ENCODE measurements at places on chromosomes 1 and 21. TPM values are rescaled to one million over a fixed set of nuclear protein-coding genes. Genes with fewer than 3 reads are reported as not detected.

DNA sequence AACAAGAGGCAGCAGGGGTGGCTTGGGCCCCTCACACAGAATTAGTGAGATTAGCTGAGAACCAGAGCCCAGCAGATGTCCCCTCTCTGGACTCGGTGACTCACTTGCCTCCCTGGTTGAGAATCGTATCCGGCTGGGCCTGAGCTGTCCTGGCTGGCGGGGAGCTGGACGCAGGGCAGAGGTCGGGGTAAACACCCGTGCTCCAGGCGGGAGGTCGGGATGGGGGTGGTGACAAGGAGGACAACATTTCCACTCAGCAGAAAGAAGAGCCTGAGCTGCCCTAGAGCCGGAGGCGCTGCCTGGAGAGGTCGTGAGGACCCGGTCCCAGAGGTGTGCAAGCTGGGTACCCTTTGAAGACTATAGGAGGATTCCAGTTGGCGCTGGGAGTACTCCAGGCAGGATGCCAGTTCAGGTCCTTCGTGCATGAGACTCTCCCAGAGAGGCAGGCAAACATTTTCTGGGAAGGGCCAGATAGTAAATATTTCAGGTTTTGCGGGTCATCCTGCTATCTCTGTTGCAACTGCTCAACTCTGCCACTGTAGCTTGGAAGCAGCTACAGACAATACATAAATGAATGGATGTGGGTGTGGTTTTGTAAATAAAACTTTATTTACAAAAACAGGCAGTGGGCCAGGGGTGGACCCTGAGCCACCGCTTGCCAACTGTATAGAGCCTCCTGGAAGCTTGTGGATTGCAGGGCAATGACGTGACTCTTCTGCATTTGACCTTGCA is 116.8 kb upstream of the WNT4 start:
- no peak for DNase-seq

DNA sequence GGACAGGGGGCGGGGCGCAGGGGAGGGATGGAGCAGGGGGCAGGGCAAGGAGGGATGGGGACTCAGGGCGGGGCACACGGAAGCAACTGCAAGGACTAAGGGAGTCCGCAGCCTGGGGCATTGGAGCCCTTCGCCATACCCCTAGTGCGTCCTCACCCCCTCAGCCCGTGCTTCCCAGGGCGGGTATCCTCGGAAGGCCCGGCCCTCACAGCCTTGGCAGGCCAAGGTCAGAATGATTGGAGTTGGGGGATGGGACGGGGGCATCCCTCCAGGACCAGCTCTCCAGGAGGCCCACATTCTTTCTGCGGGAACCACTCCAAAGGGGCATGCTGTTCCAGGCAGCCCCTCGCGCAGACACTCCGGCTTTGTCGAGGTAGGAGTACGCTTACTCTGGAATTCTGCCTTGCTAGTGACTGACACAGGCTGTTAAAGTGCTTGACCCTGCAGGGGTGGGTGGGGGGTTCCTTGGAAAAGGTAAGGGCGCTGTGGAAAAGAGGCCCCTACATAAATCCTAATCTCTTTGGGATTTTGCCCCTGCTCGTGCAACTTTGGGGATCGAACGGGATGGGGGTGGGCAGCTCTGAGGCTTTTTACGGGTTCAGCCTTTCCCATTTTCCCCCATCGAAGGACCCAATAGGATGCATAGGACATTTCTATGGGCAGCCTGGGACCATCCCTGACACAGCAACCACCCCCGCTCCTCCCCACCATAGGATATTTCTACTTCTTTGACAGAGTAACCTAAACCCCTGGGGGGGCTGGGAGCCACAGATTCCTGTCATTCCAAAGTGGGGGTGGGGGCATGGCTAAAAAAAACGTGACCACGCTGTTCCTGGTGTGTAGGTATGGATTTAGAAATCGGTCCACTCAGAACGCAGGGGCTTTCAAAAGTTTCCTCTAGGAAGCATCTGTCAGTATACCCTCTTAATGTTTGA is 738 bp upstream of the TRIM11 start:
- DNase-seq = no peak

- no peak for DNase-seq
Measured at GRCh38 chr1:119771770-119772169, 3.1 kb upstream of the HMGCS2 start.

GRCh38 chr1:231679109-231679508 is 52.5 kb downstream of the DISC1 start:
- DNase-seq = no peak

DNA sequence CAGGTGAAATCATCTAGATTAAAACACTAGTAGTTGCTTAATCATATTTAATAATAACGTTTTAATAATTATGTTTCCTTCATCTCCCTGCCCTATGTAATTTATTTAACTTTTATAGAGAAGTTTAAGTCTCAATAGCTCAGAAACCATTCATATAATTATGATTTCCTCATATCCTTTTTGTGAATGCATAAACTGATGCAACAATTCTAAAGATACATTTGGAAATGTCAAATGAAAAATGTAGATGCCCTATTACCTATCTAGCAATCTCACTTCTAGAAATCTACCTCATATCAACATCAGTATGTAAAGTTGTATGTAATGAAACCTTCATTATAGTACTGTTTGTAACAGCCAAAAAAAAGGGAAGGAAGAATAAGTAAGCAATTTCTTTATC is 10.5 kb downstream of the DRAM2 start:
- no peak for DNase-seq

- no peak for DNase-seq
Measured at GRCh38 chr1:190022709-190023108, 455.0 kb downstream of the BRINP3 start.

GRCh38 chr21:40658311-40658710 is 188.6 kb downstream of the DSCAM start:
- no peak for DNase-seq

- DNase-seq = no peak
Measured at GRCh38 chr1:29583727-29584126, 347.4 kb downstream of the PTPRU start.

DNA sequence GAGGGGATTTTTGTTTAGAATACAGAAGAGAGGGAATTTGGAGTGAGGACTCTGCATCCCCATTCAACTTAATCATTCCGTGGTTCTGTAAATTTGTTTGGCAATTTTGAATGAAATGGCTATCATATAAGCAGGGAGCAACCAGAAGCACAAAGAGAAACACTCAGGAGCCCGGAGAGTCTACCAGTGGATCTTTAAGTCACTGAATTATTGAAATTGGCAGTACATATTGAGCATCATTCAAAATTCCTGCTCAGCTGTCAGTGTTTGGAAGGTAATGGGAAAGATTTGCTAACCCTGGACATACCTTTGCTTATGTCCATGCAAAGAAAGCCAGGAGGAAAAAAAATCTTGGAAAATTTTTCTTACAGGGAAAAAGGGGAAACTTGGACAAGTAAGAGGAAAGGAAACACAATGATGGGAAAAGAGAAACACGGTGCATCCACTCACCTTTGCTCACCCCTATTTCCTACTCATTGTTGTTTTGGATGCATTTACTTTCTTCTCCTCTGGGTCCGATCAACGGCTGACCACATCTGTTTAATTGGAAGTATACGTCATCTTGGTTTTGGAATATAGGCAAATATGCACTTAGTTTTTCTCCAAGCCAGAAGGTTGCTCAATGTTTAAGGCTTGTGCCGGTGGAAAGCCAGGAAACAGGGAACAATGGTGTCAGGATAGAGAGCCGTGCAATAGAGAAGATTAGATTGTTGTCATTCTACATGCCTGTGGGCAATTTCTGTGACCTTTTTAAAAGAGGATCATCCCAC is 243.0 kb upstream of the LYPLAL1 start:
- peak; percentile 97 for DNase-seq

GRCh38 chr1:107430540-107431228 is 289.8 kb downstream of the NTNG1 start:
- peak; percentile 56 for DNase-seq

DNA sequence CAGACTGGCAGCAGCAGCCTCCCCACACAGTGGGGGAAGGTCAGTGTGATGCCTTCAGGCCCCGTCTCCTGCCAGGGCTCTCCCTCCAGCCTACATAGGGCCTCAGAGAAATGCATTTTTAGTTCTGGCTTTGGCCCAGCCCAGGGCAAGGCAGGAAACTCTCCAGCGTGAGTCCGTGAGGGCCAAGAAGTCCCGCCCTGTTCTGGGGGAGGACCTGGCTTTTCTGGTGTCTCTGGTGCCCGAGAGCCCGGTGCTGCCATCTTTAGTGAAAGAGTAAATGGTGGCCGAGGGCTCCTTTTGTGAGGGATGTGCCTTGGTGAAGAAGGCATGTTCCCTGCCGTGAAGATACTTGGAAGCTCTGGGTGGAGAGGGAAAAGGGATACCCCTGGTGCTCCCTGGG is 14.8 kb upstream of the DIP2A start:
- no peak for DNase-seq

DNA sequence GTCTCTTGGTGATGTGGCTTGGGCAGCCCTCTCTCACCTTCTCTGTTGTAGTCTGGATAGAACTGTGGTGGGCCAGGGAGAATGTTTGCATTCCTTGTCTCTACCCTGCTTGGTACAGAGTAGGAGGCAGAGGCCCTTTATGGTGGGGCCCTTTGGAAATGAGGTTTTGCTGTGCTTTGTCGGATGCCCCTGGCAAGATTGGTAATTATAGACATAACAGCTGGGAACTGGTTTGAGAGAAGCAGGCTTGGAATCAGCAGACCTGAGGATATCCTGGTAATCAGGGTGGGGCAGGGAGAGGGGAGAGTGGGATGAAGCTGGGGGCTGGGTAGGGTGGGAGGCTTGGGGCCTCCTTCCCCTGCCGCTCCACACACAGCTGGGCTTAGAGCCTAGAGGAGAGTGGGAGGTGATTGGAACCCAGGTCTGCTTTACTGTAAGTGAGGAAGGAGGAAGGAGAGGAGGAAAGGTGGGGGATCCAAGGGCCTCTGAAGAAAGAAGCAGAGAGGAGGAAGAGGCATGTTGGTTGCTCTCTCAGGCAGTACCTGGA is 5.0 kb downstream of the VANGL2 start:
- no peak for DNase-seq

DNA sequence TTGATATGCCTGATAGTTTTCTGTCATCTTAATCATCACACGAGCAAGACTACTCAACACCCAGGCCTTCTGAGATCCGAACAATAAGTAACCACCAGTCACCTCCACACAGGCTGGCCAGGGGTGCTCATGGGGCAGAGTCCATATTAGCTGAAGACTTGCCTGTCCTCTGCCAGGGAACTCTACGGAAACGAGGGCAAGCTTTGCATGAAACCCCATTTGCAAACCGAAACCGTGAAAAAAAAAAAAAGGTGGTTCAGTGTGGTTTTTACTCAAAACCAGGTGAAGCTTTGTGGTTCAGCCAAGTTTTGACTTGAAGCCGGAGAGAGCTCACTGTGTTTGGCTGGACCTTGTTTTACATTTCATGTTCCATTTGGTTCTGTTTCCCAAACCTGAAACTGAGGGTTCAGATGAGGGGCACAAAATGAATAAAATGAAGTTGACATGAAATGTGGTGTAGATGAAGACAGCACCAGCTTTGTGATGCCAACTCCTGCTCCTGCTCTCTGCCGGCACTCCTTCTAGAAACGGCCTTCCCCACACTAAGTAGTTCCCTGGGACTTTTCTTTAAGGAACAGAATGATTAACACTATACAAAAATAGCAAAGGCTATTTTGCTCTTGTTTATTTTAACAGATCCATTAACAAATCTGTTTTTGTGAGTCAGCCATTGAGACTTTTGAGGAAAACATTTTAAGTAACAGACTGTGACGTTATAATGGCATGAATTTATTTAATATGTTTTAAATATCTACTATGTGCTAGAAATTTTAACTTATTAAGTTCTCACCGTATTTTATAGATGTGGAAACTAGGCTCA is 74.7 kb downstream of the RUNX1 start:
- DNase-seq = no peak

DNA sequence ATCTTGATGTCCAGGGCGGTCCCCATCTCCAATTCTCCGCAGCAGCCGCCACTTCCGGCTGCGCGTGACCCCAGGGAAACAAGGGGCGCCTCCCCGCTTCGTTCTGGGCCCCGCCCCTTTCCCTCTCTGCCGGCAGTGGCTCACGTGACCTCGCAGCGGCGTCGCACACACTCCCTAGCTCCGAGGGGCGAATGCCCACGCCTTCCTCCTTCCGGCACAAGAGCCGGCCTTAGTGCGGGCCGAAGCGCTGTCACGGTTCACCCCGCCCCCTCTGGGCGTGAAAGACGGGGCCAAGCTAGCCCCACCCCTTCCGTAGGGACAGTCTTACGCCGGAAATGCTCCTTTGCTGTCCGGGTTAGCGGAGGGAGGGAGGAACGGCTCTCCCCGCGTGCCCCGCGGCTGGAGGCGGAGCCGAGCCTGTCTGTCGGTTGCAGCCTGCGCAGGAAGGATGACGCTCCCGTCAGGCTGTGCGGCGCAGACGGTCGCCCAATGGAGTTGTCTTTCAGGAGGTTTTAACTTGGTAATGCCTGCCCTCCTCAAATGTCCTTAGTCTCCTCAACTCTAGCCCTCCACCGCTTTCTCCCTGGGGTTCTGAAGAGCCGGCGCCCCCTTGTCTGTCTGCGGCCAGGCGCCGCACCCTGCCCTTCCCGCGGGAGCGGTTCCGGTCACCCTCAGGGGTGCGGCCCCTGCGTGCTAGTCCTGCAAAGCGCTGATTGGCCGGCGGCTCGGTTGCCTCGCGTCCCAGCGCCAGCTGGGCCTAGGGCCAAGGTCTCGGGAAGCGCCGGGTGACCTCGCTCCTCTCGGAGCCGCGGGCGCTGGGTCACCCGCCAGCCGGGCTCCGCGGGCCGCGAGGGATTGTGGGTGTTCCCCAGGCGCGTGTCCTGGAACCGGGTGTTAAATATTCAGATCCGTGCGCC is at the start of gene VPS26C:
TSS of gene VPS26C (minus strand) at position 66 of the 917 bp plus-strand sequence. CDS start at position 26, 40 bp downstream.
- DNase-seq = peak; percentile 99

DNA sequence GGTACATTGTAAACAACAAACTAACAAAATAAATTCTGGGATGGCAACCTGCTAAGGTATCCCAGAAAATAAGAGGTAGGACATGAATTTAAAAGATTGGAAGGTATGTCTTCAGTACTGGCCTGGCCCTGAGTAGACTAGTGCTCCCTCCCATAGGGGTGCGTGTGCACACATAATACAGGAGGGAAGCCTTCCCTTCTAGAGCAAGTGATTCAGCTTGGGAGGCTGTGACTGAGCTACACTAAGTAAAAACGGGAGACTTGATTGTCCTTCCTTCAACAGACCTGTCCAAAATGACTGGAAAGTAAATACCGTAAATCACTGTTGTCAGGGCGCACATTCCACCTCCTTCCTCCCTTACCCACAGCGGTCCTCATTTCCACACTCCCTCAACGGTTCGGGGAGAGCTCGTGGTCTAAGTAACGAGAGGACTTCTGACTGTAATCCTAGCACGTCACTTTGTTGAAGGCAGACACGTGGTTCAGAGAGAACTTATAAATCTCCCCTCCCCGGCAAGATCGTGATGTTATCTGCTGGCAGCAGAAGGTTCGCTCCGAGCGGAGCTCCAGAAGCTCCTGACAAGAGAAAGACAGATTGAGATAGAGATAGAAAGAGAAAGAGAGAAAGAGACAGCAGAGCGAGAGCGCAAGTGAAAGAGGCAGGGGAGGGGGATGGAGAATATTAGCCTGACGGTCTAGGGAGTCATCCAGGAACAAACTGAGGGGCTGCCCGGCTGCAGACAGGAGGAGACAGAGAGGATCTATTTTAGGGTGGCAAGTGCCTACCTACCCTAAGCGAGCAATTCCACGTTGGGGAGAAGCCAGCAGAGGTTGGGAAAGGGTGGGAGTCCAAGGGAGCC is at the start of gene TGFB2:
TSS of gene TGFB2 (plus strand) at position 523 of the 859 bp plus-strand sequence. CDS start 1,366 bp downstream, outside the sequence.
- DNase-seq = peak; percentile 92

TCHH gene
- total RNA-seq = 0.09 TPM

FAM72B gene
- total RNA-seq = 5.6 TPM

TEKT2 gene
- 2.1 TPM for total RNA-seq

FMO2 gene
- 7.4 TPM for total RNA-seq

CRYAA gene
- total RNA-seq = not detected

CD5L gene
- not detected for total RNA-seq

PCBP3 gene
- total RNA-seq = 1.2 TPM

NBPF10 gene
- total RNA-seq = 3.7 TPM

SELENON gene
- total RNA-seq = 35.0 TPM

ATAD3C gene
- under 0.01 TPM for total RNA-seq

TM2D1 gene
- 89.8 TPM for total RNA-seq
